ENCODE measurements at places on chromosomes 1 and 21.
A peak's percentile ranks its signal among the peaks of the same experiment; 100 is the strongest.

GRCh38 chr21:21146587-21147373 is 148.6 kb downstream of the NCAM2 start:
- no peak for DNase-seq

- peak; percentile 77 for DNase-seq
Measured at GRCh38 chr1:46166521-46167462, 8.1 kb upstream of the TSPAN1 start.

- peak; percentile 26 for DNase-seq
Measured at GRCh38 chr1:151494741-151495281, 16.4 kb upstream of the CGN start.

- no peak for DNase-seq
Measured at GRCh38 chr21:35651196-35651595, 409.1 kb downstream of the SETD4 start.

- DNase-seq, result no peak
Measured at GRCh38 chr1:58884706-58885661, 101.1 kb upstream of the JUN start.

DNA sequence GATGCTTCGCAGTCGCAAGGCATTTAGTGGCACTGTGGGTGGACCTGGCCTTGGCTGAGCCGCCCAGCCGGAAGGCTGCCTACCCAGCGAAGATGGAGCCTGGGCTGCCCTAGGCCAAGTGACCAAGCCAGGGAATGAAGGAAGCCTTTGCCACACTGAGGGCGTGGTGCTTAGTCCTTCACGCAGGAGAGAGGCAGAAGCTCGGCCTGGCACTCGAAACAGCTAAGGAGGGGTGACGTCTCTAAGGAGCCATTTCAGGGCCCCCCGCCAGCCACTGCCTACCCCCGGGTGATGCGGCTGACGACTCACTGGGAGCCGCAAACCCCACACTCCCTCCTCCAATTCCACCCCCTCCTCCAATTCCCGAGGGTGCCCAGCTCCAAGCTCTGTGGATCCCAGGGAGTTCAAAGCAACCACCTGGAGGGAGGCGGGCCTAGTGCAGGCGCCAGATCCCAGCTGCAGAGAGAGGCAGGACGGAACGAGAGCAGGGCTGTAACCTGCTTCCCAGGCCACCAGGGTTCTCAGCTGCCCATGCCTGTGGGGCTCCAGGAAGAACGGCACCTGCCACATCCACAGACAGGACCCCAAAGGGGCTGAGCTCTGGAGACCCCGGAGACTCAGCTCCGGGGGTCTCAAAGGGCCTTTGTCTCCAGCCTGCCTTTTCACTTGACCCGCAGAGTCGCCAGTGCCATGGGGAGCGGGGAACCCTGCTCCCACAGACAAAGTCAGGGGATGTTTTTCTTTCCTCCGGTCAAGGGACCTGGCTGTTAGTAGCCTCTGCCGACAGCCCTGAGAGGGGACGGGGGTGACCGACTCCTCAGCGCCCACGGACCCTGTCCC is 75.8 kb downstream of the ARHGEF16 start:
- peak; percentile 73 for DNase-seq

Data from H7 (cell line).